ENCODE measurements at places on chromosomes 1 and 21. TPM values are rescaled to one million over a fixed set of nuclear protein-coding genes. Genes with fewer than 3 reads are reported as not detected.

DNA sequence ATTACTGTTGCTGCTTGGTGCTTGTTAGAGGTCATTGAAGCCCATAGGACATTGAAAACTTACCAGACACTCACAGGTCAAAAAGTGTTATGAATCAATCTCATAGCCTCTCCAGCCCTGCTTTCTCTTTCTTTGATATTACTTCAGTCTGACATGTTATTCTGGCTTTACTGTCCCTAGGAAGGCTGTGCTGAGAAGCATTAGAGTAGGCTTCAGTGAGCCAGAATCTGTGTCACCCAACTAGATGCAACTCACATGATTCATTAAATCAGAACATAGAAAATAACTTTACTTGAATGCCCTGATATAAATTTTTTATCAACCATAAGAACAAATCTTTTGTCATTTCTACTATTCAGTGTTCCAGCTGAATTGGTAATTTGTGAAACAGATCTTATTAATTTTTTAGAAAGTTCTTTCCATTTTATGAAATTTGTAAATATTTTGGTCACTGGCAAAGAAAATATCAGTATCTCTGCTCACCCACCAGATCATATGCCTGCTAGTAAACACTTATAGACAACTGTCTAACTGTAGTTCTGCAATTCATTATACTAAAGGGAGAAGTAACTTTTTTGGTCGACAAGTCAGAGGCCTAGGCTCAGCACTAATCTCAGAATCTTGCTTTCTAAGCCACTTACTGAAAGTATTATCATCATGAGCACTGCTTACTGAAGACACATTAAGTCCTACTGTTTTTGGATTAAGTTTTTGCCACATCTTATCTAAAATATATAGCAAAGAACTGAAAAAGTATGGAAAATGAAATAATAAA, 48.2 kb downstream of the RPAP2 start:
- no peak for DNase-seq
- no peak overlapping the region for H3K27ac ChIP-seq
- no peaks in the 10 kb centered on the region for H3K27me3 ChIP-seq
- H3K4me1 ChIP-seq: peaks cover 8% of the 10 kb centered on the region
- peaks cover 40% of the 10 kb centered on the region for H3K36me3 ChIP-seq
- H3K4me3 ChIP-seq: no peak overlapping the region

DNA sequence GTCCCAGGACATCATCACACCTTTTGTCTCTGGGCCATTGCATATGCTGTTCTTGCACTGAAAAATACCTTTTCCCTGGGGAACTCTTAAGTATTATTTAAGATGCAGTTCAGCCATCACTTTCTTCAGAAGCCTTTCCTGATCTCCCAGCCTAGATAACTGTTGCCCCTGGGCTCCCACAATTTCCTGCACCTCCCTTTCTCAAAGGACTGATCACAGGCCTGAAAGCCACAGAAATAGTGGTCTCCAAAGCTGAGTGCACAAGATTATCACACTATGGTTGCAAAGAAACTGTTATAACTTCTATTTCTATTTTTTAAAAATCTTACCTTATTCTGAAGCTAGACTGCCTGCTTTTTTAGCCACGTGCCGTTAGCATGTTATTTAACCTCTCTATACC, 2.8 kb upstream of the ZSCAN20 start:
- peaks cover 30% of the 10 kb centered on the region for H3K4me1 ChIP-seq
- H3K27ac ChIP-seq: no peak overlapping the region
- no peak for DNase-seq
- peaks cover 2% of the 10 kb centered on the region for H3K27me3 ChIP-seq

TSPAN1 gene
- total RNA-seq: not detected

WNT9A gene
- 0.32 TPM for total RNA-seq
